Activated CD4-positive, alpha-beta memory T cell treated with anti-CD3 and anti-CD28 coated beads, Interleukin-2, amount 10 ng/mL, durations not matched to agents 7 days and 5 days (primary cell): ENCODE measurements at places on chromosomes 13 and 19.
A peak's percentile ranks its signal among the peaks of the same experiment; 100 is the strongest.

- DNase-seq: no peak
- H3K36me3 ChIP-seq: no peaks in the 10 kb centered on the region
- H3K27ac ChIP-seq: no peak overlapping the region
- no peak overlapping the region for H3K4me3 ChIP-seq
- peaks cover 14% of the 10 kb centered on the region for H3K4me1 ChIP-seq
Observed at GRCh38 chr13:111116856-111117255, 1.7 kb downstream of the ARHGEF7 start.

DNA sequence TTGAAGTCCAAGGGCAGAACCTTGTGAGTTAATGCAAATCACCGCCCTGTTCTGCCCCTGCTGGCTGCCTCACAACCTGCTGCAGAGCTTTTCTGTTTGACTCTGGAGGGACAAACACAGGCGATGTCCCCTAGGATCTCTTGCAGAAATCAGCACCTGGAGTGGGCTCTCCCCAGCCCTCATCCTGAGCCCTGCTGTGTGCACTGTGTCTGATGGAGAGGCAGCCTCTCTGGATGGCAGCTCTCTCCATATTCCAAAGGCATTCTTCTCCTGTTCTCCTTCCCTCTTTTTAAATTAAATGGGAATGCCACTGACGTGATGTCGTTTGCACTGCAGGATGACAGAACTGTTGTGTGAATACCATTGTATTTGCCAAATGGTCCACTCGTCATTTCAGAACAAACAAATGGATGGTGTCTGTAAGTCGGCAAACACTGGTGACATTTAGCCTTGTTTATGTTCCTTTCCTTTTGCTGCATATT is 184.1 kb downstream of the ZNF536 start:
- H3K36me3 ChIP-seq: no peaks in the 10 kb centered on the region
- H3K4me1 ChIP-seq: no peaks in the 10 kb centered on the region
- DNase-seq: no peak
- no peak overlapping the region for H3K27ac ChIP-seq

DNA sequence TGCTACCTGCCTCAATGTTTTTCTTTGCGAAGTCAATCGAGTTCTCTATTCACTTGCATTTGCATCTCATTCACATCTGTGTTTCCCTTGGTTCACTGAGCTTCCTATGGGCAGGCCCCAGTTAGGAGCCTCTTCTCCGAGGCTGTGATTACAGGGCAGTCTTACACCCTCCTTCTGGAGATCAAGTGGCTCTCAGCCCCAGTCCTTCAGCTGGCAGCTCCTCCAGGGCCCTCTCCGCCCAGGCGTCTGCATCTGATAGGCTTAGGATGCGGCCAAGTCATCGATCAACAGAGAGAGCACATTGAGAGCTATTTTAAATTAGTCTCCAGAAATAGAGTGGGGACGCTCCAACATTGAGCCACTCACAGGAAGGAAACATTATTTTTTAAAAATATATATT is 44.2 kb downstream of the MBNL2 start:
- no peak overlapping the region for H3K4me3 ChIP-seq
- H3K36me3 ChIP-seq: peaks cover 3% of the 10 kb centered on the region
- no peaks in the 10 kb centered on the region for H3K27me3 ChIP-seq
- H3K27ac ChIP-seq: no peak overlapping the region

GRCh38 chr19:3753631-3754410 is 7.7 kb downstream of the APBA3 start:
- H3K27ac ChIP-seq: no peak overlapping the region
- H3K27me3 ChIP-seq: no peaks in the 10 kb centered on the region
- peaks cover 14% of the 10 kb centered on the region for H3K4me1 ChIP-seq
- DNase-seq: no peak
- no peak overlapping the region for H3K4me3 ChIP-seq

DNA sequence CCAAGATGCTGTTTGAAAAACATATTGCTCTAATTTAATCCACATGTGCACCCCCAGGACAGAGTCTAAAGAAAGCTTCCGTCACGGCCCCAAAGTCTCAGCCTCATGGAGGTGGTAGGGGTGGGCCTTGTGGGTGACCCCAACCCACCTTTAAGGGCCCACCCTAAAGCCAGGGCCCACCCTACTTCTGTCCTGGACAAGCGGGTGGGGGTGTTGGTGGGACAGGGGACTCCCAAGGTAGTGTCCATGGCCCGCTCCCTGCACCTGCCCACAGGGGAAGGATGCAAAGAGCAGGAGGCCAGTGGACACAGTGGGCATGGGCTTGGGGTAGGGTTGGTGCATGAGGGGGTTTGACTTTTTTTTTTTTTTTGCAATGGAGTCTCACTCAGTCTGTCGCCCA is 66.8 kb downstream of the KCTD15 start:
- no peak overlapping the region for H3K4me3 ChIP-seq
- no peak overlapping the region for H3K27ac ChIP-seq
- no peaks in the 10 kb centered on the region for H3K36me3 ChIP-seq
- H3K4me1 ChIP-seq: no peaks in the 10 kb centered on the region

GRCh38 chr13:112954488-112955270 is 14.3 kb upstream of the MCF2L start:
- no peak overlapping the region for H3K4me3 ChIP-seq
- no peaks in the 10 kb centered on the region for H3K4me1 ChIP-seq
- H3K36me3 ChIP-seq: no peaks in the 10 kb centered on the region
- peaks cover 13% of the 10 kb centered on the region for H3K27me3 ChIP-seq

- no peak overlapping the region for H3K4me3 ChIP-seq
- H3K4me1 ChIP-seq: no peaks in the 10 kb centered on the region
- H3K27me3 ChIP-seq: no peaks in the 10 kb centered on the region
- H3K36me3 ChIP-seq: no peaks in the 10 kb centered on the region
- no peak overlapping the region for H3K27ac ChIP-seq
Observed at GRCh38 chr13:97946951-97947588, 6.4 kb upstream of the IPO5 start.

- H3K36me3 ChIP-seq: no peaks in the 10 kb centered on the region
- H3K27ac ChIP-seq: no peak overlapping the region
- DNase-seq: no peak
- no peaks in the 10 kb centered on the region for H3K27me3 ChIP-seq
- H3K4me1 ChIP-seq: no peaks in the 10 kb centered on the region
Observed at GRCh38 chr13:66348745-66349690, 881.1 kb downstream of the PCDH9 start.

GRCh38 chr19:21264891-21265290 is 64.3 kb downstream of the ZNF708 start:
- no peak for DNase-seq
- H3K27ac ChIP-seq: no peak overlapping the region
- no peaks in the 10 kb centered on the region for H3K4me1 ChIP-seq

GRCh38 chr13:74136084-74136658 is 2.0 kb upstream of the KLF12 start:
- no peak overlapping the region for H3K4me3 ChIP-seq
- H3K27me3 ChIP-seq: no peaks in the 10 kb centered on the region
- peak; percentile 36 for DNase-seq
- peaks cover 10% of the 10 kb centered on the region for H3K4me1 ChIP-seq

- H3K4me1 ChIP-seq: no peaks in the 10 kb centered on the region
- no peak overlapping the region for H3K27ac ChIP-seq
- peaks cover 17% of the 10 kb centered on the region for H3K27me3 ChIP-seq
Observed at GRCh38 chr13:44364345-44365000, 9.2 kb upstream of the SERP2 start.

GRCh38 chr13:114118511-114119123 is 13.8 kb downstream of the RASA3 start:
- peaks cover 45% of the 10 kb centered on the region for H3K36me3 ChIP-seq
- no peak for DNase-seq
- peak overlapping the region; percentile 34 for H3K27ac ChIP-seq
- no peaks in the 10 kb centered on the region for H3K27me3 ChIP-seq
- no peak overlapping the region for H3K4me3 ChIP-seq
- H3K4me1 ChIP-seq: peaks cover 62% of the 10 kb centered on the region

DNA sequence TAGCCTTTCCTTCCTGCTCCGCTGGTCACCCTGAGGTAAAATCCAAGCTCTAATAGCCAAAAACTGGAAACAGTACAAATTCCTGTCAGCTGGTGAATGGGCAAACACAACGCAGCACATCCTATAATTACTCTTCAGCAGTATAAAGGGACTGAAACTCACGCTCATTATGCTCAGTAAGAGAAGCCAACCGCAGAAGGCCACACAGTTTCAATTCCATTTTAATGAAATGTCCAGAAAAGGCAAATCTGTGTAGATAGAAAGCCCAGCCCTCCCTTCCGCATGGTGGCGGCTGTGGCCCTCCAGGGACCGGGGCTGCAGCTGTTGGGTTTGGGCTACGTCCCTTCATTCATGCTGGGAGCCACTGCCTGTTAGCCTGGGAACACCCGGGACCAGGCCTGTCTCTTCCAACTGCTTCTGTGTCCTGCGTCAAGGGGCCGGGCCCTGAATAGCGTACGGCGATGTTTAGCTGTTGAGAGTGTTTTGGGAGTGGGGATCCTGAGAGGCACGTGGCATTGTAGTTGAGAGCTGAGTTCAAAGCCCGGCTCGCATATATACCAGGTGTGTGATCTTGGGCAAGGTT is 23.5 kb downstream of the NKPD1 start:
- DNase-seq: no peak
- H3K4me1 ChIP-seq: no peaks in the 10 kb centered on the region
- H3K36me3 ChIP-seq: no peaks in the 10 kb centered on the region

GRCh38 chr13:39970177-39970846 is 314.9 kb downstream of the COG6 start:
- H3K4me1 ChIP-seq: no peaks in the 10 kb centered on the region
- peaks cover 6% of the 10 kb centered on the region for H3K27me3 ChIP-seq
- no peaks in the 10 kb centered on the region for H3K36me3 ChIP-seq
- no peak overlapping the region for H3K27ac ChIP-seq
- no peak for DNase-seq
- no peak overlapping the region for H3K4me3 ChIP-seq

- DNase-seq: no peak
- H3K27me3 ChIP-seq: no peaks in the 10 kb centered on the region
- H3K4me3 ChIP-seq: no peak overlapping the region
- no peaks in the 10 kb centered on the region for H3K4me1 ChIP-seq
- H3K36me3 ChIP-seq: no peaks in the 10 kb centered on the region
- H3K27ac ChIP-seq: no peak overlapping the region
Observed at GRCh38 chr13:82698383-82698782, 1183.9 kb downstream of the SLITRK1 start.

DNA sequence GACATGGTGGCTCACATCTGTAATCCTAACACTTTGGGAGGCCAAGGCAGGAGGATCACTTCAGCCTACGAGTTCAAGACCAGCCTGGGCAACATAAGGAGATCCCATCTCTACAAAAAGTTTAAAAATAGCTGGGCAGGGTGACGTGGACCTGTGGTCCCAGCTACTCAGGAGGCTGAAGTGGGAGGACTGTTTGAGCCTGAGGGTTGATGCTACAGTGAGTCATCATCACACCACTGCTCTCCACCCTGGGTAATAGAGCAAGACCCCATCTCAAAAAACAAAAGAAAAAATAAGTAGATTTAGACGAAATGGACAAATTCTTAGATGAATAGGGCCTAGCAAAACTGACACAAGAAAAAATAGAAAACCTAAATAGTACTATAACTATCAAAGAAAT is 10.4 kb upstream of the GNG8 start:
- no peak overlapping the region for H3K4me3 ChIP-seq
- peaks cover 6% of the 10 kb centered on the region for H3K4me1 ChIP-seq
- peaks cover 50% of the 10 kb centered on the region for H3K27me3 ChIP-seq
- no peak overlapping the region for H3K27ac ChIP-seq
- peaks cover 6% of the 10 kb centered on the region for H3K36me3 ChIP-seq
- DNase-seq: no peak

DNA sequence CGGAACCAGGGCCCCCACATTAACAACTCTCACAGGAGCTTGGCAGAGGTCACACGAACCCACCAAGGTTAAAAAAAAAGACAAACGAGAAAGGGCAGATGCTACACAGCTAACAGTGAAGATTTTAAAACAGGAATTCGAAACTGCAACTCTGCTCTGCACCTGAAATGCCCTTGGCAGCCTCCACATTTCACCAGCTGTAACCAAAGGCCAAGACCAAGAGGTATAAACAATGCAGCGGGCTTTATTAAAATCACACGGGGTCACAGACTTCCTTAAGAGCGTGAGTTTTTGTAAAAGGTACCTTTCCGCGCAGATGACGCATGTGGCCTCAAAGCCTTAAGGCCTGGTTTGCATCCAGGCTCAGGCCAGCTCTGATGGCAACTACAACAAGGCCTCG is 88.2 kb downstream of the STK24 start:
- H3K27ac ChIP-seq: no peak overlapping the region
- no peak overlapping the region for H3K4me3 ChIP-seq
- no peak for DNase-seq
- no peaks in the 10 kb centered on the region for H3K27me3 ChIP-seq

DNA sequence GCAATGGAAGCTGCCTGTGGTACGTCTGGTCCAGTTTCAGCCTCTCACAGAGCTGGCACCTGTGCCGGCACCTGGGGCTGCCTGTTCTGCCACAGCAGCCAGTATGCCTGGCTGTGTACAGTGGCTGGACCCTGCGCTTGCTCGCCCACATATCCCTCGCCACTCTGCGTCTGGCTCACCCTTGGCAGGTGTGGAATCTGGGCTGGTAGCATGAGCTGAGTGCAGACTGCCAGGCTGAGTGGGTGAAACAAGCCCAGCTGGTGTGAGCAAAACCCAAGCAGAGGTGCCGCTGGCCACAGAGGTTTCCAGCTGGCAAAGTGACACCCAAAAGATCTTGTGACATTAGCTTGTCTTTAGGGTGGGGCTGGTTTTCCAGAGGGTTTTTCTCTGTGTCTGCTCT is 80.7 kb downstream of the ING1 start:
- peaks cover 3% of the 10 kb centered on the region for H3K4me1 ChIP-seq
- H3K27ac ChIP-seq: no peak overlapping the region
- H3K27me3 ChIP-seq: peaks cover 35% of the 10 kb centered on the region

DNA sequence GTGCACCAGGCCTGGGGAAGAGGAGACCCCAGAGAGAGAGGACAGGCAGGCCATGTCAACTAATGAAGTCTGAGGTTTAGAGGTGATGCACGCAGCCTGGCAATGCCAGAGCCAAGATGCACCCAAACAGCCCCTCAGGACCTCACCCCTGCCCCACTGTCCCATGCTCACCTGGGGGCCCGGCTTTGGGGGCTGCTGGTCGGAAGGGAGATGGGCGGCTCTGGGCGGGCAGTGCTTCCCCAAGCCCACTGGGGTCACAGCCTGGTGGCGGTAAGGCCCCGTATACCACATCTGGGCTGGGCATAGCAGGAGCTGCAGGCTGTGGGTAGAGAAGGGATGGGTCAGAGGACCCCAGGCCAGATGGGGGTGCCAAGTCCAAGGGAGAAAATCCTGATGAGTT is 8.6 kb upstream of the TMEM161A start:
- H3K4me3 ChIP-seq: no peak overlapping the region
- H3K36me3 ChIP-seq: no peaks in the 10 kb centered on the region
- no peak for DNase-seq
